ENCODE measurements at places on chromosomes 16 and 17. TPM values are rescaled to one million over a fixed set of nuclear protein-coding genes. Genes with fewer than 3 reads are reported as not detected.
A peak's percentile ranks its signal among the peaks of the same experiment; 100 is the strongest.

DNA sequence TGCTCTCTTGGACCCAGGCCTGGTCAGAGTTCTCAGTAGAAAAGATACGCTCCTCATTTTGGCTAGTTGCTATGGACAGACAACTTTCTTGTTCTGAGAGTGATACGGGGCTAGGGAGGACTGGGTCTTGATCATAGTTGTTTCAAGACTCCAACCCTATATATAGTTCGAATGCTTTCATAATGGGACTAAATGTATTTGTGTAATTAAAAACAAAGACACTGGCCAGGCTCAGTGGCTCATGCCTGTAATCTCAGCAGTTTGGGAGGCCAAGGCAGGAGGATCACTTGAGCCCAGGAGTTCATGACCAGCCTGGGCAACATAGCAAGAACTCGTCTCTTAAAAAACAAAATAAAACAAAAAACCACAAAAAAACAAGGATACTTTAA lies 17.7 kb downstream of the SLC7A6 start:
- H3K36me3 ChIP-seq: no peaks in the 10 kb centered on the region
- no peak overlapping the region for H3K4me3 ChIP-seq
- H3K4me1 ChIP-seq: no peaks in the 10 kb centered on the region
- no peak overlapping the region for H3K27ac ChIP-seq
- no peak for DNase-seq

- peak overlapping the region; percentile 48 for H3K4me3 ChIP-seq
- H3K27ac ChIP-seq: no peak overlapping the region
- peak; percentile 90 for DNase-seq
- no peaks in the 10 kb centered on the region for H3K36me3 ChIP-seq
- H3K4me1 ChIP-seq: peaks cover 14% of the 10 kb centered on the region
- H3K27me3 ChIP-seq: no peaks in the 10 kb centered on the region
Measured at GRCh38 chr17:63961355-63962212, 11.1 kb downstream of the SCN4A start.

DNA sequence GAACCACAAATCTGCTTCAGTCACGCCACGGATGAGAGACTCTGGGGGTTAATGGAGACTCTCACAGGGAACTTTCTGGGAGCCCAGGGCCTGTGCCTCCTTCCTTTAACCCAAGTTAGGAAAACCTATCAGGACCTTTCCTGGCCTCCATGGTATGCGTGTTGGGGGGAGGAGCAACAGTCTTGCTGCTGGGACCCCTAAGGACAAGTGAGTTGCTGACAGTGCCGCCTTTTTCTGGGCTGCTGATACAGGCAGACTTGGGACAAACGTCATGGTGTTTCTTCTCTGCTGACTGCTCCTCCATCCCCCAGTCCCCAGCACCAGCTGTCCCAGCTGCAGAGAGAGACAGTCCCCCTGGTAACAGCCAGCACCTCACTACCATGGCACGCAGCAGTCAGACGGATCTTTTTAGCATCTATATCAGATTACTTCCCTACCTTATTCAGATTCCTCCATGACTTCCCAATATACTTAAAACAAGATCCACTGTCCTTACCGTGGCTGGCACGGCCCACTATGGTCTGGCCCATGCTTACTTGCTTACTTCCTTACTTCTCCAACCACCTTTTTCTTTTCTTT lies 6.5 kb downstream of the DPEP2NB start:
- no peak overlapping the region for H3K27ac ChIP-seq
- no peaks in the 10 kb centered on the region for H3K27me3 ChIP-seq
- DNase-seq: no peak
- no peaks in the 10 kb centered on the region for H3K36me3 ChIP-seq

The KCNJ12 gene
- total RNA-seq: 1.1 TPM

The UTS2R gene
- not detected for total RNA-seq

DNA sequence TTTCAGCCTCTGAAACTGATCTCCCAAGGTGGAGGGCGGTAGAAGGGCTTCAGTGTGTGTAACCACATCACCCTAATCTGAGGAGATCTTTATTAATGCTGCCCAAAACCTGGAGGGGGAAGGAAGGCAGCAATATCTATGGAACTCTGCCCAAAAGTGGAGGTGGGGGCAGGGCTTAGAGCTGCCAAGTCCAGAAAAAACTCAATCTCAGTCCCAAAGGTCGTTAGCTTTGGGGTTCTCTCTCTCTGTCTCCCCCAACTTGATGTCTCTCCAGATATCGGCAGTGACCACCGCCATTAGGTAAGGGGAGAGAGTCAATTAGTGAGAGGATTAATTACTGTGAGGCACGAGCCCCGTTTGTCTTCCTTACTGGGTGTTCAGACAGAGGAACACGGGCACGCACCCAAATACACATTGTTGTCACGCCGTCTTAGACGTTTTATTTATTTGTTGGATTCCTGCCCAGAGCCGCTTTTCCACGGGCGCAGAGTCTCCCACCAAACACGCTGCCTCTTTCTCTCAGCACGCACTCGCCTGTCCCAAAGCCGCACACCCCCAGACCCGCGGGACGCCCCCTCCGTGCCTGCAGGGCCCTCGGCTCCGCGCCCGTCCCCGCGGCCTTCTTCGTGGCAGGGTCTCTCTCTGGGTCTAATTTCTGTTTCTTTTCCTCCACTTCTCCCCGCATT lies 5.4 kb upstream of the LHX1 start:
- no peak overlapping the region for H3K27ac ChIP-seq
- H3K27me3 ChIP-seq: no peaks in the 10 kb centered on the region
- H3K36me3 ChIP-seq: 0 out of 2 replicates have a peak, but pooled peaks cover 4% of the 10 kb centered on the region
- no peak overlapping the region for H3K4me3 ChIP-seq

- peaks cover 18% of the 10 kb centered on the region for H3K27me3 ChIP-seq
- H3K27ac ChIP-seq: no peak overlapping the region
- peak; percentile 24 for DNase-seq
- H3K4me1 ChIP-seq: no peaks in the 10 kb centered on the region
- H3K4me3 ChIP-seq: no peak overlapping the region
Measured at GRCh38 chr17:57302690-57303465, 46.6 kb downstream of the MSI2 start.

The TMUB2 gene
- total RNA-seq: 45.5 TPM

DNA sequence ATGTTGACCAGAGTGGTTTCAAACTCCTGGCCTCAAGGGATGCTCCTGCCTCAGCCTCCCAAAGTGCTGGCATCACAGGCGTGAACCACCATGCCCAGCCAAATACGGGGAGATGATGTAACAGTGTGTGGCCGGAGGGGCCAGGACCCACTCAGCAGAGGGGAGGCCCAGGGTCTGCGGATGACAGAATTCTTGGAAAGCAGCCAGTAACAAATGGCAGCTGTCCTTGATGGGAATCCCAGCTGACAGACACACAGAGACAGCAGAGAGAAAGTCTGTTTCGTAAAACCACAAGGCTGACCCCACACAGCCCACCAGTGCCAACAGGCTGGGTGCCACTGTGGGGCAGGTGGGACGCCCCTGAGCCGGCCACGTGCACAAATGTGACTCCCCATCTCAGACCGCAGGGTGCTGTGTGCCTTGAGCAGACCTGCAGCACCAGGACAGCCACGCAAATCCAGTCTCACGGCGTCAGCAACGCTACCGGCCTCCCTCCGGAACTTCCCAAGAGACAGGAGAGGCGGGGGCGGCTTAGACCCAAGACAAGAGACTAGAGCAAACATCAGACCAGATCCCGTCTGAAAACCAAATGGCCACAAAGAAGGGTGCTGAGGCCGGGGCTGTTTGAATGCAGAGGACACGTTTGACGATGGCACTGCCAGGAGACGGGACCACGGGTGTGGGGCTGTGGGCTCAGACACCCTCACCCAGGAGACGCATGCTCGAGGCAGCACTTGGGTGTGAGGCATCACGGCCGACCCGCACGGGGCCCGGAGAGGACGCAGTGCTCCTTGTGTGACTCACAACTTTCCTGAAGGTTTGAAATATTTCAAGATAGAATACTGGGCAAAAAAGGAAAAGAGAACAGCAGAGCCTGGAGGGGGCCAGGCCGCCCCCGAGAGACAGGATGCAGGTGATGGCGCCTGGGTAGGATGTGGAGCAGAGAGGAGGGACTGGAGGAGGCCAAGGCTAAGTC lies 24.6 kb downstream of the CTU2 start:
- no peak overlapping the region for H3K4me3 ChIP-seq
- no peak overlapping the region for H3K27ac ChIP-seq
- no peaks in the 10 kb centered on the region for H3K27me3 ChIP-seq
- DNase-seq: no peak
- H3K4me1 ChIP-seq: no peaks in the 10 kb centered on the region
- H3K36me3 ChIP-seq: no peaks in the 10 kb centered on the region

- no peaks in the 10 kb centered on the region for H3K4me1 ChIP-seq
- H3K27me3 ChIP-seq: peaks cover 45% of the 10 kb centered on the region
- H3K4me3 ChIP-seq: no peak overlapping the region
- DNase-seq: no peak
Measured at GRCh38 chr17:10071141-10071540, 127.3 kb downstream of the GAS7 start.

GRCh38 chr16:73420676-73421075 lies 372.7 kb upstream of the ZFHX3 start:
- H3K27ac ChIP-seq: no peak overlapping the region
- no peaks in the 10 kb centered on the region for H3K4me1 ChIP-seq
- H3K27me3 ChIP-seq: peaks cover 31% of the 10 kb centered on the region
- H3K36me3 ChIP-seq: no peaks in the 10 kb centered on the region
- H3K4me3 ChIP-seq: no peak overlapping the region
- DNase-seq: no peak

- peak; percentile 11 for DNase-seq
- H3K27ac ChIP-seq: no peak overlapping the region
- H3K27me3 ChIP-seq: peaks cover 28% of the 10 kb centered on the region
- H3K4me3 ChIP-seq: no peak overlapping the region
- H3K36me3 ChIP-seq: no peaks in the 10 kb centered on the region
- no peaks in the 10 kb centered on the region for H3K4me1 ChIP-seq
Measured at GRCh38 chr17:74513987-74514631, 17.2 kb downstream of the CD300LB start.

GRCh38 chr16:72971370-72971769 lies 76.6 kb downstream of the ZFHX3 start:
- H3K27ac ChIP-seq: no peak overlapping the region
- H3K27me3 ChIP-seq: no peaks in the 10 kb centered on the region
- no peak overlapping the region for H3K4me3 ChIP-seq
- no peak for DNase-seq
- H3K36me3 ChIP-seq: no peaks in the 10 kb centered on the region
- no peaks in the 10 kb centered on the region for H3K4me1 ChIP-seq

The GABARAPL2 gene
- total RNA-seq: 103 TPM

- H3K4me3 ChIP-seq: peak overlapping the region; percentile 67
- no peak overlapping the region for H3K27ac ChIP-seq
- no peaks in the 10 kb centered on the region for H3K36me3 ChIP-seq
- DNase-seq: no peak
Measured at GRCh38 chr17:80414508-80414802, 512 bp upstream of the ENDOV start.

The TP53TG3B gene
- not detected for total RNA-seq

The SSTR5 gene
- not detected for total RNA-seq

GRCh38 chr17:28744972-28745785 lies 1.4 kb downstream of the TRAF4 start:
- peaks cover 55% of the 10 kb centered on the region for H3K4me1 ChIP-seq
- peaks cover 20% of the 10 kb centered on the region for H3K36me3 ChIP-seq
- no peak for DNase-seq
- peak overlapping the region; percentile 96 for H3K27ac ChIP-seq
- peak overlapping the region; percentile 97 for H3K4me3 ChIP-seq
- no peaks in the 10 kb centered on the region for H3K27me3 ChIP-seq

The MSLN gene
- 59.9 TPM for total RNA-seq

The MRPL10 gene
- 63.8 TPM for total RNA-seq

The OSGIN1 gene
- 41.3 TPM for total RNA-seq

DNA sequence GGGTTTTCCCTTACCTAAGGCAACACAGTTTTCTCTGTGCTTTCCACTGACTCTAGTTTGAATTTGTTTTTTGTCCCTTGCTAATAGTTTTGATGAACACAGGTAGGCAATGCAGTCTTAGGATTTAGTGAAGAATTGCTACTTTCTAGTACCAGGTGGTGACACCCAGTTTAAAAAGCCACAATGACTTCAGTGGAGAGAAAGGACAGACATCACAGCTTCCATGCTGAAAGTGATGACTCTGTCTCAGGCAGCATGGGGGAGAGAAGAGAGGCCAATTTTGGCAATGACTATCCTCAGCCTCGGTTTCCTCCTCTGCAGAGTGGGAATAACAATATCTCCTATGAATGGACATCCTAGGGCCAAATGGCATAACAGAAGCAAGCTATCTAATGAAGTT lies 118.8 kb downstream of the AXIN2 start:
- no peaks in the 10 kb centered on the region for H3K27me3 ChIP-seq
- H3K4me1 ChIP-seq: no peaks in the 10 kb centered on the region
- DNase-seq: no peak
- H3K27ac ChIP-seq: no peak overlapping the region
- no peaks in the 10 kb centered on the region for H3K36me3 ChIP-seq

DNA sequence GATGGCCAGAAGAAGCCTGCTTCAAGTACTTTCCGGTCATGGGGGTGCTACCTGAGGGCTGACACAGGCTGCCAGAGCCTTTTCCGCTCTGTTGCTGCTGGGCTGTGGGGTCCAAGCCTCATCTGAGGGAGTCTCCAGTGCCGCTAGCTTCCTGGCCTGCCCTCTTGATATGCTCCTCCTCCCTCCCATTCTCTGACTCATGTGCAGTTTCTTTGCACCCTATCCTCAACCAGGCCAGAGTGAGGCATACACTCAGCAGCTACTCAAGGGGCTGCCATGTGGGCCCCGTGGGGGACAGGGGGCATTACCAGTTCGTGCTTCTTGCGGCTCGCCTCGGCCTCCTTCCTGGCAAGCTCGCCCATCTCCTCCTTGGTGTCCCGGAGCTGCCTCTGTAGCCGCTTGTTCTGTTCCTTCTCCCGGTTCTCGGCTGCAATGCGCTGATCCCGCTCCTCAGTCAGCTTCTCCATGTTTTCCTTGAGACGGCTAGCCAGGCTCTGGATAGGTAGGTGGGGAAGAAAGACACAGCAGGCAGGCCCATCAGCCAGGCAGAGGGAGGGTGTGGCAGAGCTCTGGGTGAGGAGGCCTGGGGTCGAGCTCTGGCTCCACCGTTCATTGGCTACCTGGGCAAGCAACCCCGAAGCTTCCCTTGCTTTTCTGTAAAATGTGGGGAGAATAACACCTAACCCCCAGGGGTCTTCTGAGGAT lies 43.8 kb downstream of the PIPOX start:
- no peaks in the 10 kb centered on the region for H3K4me1 ChIP-seq
- H3K27ac ChIP-seq: no peak overlapping the region
- 0 out of 2 replicates have a peak, but pooled peaks cover 5% of the 10 kb centered on the region for H3K36me3 ChIP-seq
- no peaks in the 10 kb centered on the region for H3K27me3 ChIP-seq

The ZNF423 gene
- total RNA-seq: not detected

Measured in PC-9 (cell line).